ENCODE measurements at places on chromosomes 12 and 14.
A peak's percentile ranks its signal among the peaks of the same experiment; 100 is the strongest.

DNA sequence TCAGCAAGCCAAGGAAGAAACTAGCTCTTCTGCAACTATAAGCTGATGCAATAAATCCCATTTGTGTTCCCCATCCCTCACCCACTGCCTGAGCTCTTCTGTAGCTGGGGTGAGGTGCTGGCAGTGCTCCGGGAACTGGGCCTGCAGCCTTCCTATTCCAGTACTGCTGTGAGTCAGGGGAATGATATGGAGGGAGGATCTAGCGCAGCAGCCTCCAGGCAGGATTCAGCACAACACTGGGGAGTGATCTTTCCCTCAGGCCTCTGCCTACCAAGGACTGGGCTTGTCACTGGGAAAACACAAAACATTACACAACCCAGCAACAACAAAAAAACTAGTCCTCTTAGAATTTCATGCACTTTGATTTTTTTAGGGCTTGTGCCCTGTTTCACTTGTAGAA lies 58.7 kb downstream of the ST8SIA1 start:
- ATAC-seq, result peak; percentile 100

DNA sequence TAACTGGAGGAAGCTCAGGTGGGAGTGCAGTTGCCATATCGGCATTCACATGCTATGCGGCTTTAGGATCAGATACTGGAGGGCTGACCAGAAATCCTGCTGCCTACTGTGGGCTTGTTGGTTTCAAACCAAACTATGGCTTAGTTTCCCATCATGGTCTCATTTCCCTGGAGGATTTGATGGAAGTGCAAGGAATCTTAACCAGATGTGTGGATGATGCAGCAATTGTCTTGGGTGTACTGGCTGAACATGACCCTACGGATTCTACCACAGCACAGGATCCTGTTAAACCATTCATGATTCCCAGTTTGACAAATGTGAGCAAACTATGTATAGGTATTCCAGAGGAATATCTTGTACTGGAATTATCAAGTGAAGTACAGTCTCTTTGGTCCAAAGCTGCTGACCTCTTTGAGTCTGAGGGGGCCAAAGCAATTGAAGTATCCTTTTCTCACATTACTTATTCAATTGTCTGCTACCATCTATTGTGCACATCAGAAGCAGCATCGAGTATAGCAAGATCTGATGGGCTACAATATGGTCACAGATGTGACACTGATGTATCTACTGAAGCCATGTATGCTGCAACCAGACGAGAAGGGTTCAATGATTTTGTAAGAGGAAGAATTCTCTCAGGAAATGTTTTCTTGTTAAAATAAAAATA lies 42.9 kb downstream of the RALGAPA1 start:
- no peak for ATAC-seq

GRCh38 chr14:86035882-86036281 lies 505.9 kb downstream of the FLRT2 start:
- peak; percentile 89 for ATAC-seq

GRCh38 chr12:27866373-27867101 lies 86.5 kb upstream of the MANSC4 start:
- ATAC-seq, result no peak

GRCh38 chr12:52713960-52714886 lies 10.9 kb upstream of the KRT77 start:
- no peak for ATAC-seq

- no peak for ATAC-seq
Measured at GRCh38 chr14:59389936-59390335, 75.2 kb downstream of the GPR135 start.

- no peak for ATAC-seq
Measured at GRCh38 chr12:104505095-104505818, 48.5 kb downstream of the CHST11 start.

All from SK-N-SH treated with all-trans-retinoic acid at 6 μM for 48 hours (cell line).